Activated CD8-positive, alpha-beta T cell treated with anti-CD3 and anti-CD28 coated beads for 36 hours (primary cell): ENCODE measurements at places on chromosomes 3 and 15. TPM values are rescaled to one million over a fixed set of nuclear protein-coding genes. Genes with fewer than 3 reads are reported as not detected.
A peak's percentile ranks its signal among the peaks of the same experiment; 100 is the strongest.

DNA sequence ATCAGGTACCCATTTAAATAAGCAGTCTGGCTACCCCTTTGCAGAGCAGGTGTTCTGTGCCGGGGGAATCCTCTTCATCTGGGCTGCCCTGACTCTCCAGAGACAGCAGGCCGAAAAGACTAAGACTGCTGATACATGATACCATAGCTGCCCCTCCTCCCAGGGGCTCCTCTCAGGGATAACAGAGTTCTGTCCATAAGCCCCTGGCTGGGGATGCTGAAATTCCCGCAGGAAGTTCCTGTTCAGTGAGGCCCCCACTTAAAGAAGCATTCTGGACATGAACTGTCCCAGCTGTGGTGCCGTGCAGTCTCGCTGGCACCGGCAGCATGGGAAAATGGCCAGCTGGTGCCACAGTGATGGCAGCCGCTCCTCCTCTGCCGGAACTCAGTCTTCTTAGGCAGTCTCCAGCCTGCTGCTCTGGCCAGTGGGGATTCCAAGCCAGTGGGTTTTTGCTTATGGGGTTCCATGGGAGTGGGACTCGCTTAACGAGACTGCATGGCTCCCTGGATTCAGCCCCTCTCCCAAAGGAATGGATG lies 1026.2 kb downstream of the NAALADL2 start:
- DNase-seq = no peak

GRCh38 chr3:107928084-107928445 lies 162.8 kb downstream of the CD47 start:
- DNase-seq = peak; percentile 7

GRCh38 chr3:183396662-183397391 lies 31.6 kb downstream of the MCF2L2 start:
- no peak for DNase-seq

DNA sequence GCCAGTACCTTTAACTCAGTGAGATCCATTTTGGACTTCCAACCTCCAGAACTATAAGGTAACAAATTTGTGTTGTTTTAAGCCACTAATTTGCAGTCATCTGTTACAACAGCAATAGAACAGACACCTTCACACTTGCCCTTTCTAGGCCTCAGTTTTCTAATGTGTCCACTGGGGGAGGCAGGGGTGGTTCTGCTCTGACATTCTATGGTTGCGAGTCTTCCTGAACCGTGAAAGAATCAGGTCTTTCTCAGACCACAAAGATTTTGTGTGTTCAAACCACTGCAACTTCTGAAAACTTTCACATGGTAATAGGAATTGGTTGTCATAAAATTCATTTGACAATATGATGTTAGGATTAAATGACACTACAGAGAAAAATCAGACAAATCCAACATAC lies 26.8 kb upstream of the CSTA start:
- peak; percentile 61 for DNase-seq

IQCF5 gene
- total RNA-seq = not detected

- DNase-seq = no peak
Measured at GRCh38 chr3:185979721-185980121, 41.9 kb upstream of the TRA2B start.

- peak; percentile 3 for DNase-seq
Measured at GRCh38 chr3:181316482-181316881, 326.9 kb upstream of the DNAJC19 start.

DNA sequence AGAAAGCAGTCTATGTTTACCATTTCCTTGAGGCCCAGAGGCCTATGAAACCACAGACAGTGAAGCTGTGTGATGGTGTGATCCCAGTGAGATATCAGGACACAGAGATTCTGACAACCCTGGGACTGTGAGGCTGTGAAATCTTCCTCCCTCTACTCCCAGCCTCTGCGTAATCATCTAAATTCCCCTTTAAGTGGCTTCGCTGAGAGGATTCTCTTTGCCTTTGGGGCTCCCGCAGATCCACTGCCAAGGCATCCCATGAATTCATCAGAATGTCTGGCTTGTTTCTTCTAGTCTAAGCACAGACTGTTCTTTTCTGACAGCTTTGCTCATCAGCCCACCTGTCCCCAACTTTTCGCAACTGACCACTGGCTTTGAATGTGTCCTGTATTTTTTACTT lies 901.2 kb upstream of the NR2F2 start:
- DNase-seq = no peak

GRCh38 chr15:93319121-93319814 lies 230.3 kb upstream of the RGMA start:
- no peak for DNase-seq

SLC12A1 gene
- not detected for total RNA-seq

GOLGA6D gene
- total RNA-seq = not detected

- DNase-seq = no peak
Measured at GRCh38 chr3:72118628-72119027, 333.7 kb upstream of the PROK2 start.

SUSD5 gene
- not detected for total RNA-seq

DNA sequence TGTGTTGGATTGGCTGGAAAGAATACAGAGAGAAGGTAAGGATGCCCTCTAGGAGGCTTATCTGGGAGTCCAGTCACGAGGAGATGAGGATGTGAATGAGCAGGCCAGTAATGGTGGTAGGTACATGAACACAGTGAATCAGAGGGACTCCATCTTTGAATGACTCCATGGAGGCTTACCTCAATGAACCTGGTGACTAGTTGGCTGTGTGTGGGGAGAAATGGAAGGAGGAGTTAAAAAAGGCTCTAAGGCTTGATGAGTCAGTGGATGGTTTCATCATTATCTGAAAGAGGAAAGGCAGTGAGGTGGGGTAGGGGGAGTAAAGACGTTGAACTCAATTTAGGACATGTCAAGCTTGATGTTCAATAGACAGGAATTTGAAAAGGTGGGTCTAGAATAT lies 61.1 kb downstream of the KCNAB1 start:
- peak; percentile 14 for DNase-seq

PLCB2 gene
- 58.8 TPM for total RNA-seq

- no peak for DNase-seq
Measured at GRCh38 chr3:187773233-187774184, 28.2 kb upstream of the BCL6 start.

DNA sequence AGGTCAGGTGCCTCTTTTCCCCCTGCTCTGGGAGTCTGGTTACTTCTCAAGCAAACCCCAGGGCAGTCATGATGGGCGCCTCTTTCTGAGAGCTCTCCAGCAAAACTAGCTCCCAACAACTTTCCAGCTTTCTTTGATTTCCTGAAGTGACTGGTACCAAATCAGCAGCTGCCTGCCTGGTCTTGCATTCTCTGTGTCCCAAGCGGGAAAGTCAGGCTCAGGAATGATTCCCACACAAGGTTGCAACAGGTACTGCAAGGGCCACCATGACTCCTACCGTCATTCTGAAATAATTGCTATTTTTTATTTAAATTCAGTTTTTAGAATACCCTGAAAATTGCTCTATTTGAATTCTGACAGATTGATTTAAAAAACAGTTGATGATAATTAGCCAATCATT lies 658.7 kb downstream of the SQOR start:
- DNase-seq = no peak

GRCh38 chr3:106256249-106256957 lies 387.6 kb upstream of the CBLB start:
- DNase-seq = no peak

MYZAP gene
- not detected for total RNA-seq

GRCh38 chr3:95235916-95236315 lies 1173.1 kb downstream of the NSUN3 start:
- DNase-seq = no peak

GRCh38 chr3:143786219-143787191 lies 61.8 kb downstream of the SLC9A9 start:
- no peak for DNase-seq

DNA sequence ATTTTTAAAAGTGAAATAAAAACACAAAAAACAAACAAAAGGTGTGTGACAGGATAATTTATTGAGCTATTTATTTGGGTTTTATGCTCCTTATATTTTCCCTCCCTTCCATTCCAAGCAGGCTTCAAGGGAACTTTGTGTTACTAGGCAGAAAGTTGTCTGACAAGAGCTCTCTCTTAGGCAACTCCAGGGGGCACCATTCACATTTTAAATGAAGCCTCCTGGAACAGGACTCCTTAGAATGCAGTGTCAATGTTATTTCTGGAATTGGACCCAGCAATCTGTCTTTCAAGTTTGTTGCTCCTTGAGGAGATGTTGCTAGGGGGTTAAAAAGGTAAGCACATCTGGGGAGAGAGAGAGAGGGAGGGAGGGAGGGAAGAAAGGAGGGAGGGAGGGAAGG lies 5.4 kb upstream of the RFX7 start:
- no peak for DNase-seq

CFAP92 gene
- total RNA-seq = 0.38 TPM

DNA sequence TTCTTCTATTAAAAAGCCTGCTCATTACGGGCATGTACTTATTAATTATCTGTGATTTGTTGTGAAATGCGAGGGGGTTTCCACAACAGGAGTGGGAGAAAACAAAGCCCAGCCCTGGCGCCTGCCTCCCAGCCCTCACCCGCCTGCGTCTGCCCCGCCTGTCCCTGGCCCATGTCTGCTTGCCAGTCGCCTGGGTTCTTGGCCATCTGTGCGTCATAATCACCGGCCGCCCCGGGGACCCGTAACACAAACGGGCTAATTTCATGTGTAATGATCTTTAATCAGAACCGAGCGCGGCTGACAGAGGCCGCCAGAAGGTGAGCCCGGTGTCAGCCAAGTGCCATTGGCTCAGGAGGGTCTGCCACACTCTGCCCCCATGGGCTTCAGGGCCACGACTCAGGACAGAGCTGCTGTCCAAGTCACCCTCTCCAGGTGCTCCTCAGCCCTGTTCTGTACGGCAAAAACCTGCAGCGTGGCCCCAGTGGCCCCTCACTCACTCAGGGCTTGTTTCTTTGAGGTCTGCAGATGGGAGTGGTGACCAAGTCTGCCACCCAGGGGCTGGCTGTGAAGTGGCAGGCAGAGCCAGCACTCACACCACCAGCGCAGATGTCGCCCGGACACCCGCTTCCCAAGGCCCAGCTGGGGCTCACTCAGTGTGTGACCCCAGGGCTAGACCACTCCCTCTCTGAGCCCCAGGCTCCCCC lies 28.8 kb upstream of the TMEM115 start:
- DNase-seq = no peak

DNA sequence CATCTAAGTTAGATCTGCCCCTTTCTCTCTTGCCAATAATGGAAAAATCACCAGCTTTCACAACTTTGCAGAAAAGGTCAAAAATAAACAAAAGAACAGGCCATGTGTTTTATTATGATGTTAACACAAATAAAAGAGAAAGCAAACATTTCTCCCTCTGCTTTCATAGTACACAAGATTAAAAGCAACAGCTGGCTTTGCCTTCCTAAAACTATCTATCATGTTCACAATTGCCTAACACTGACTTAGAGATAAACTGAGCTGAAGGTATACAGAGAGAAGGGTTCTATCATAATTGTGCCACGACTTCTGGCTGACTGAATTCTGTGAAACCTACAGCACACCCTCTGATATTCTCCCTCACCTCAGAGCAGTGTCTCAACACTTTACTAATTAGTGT lies 29.4 kb downstream of the AADAC start:
- DNase-seq = no peak
